ENCODE measurements at places on chromosomes 12 and 14. TPM values are rescaled to one million over a fixed set of nuclear protein-coding genes. Genes with fewer than 3 reads are reported as not detected.

GRCh38 chr12:53065470-53065869, 13.7 kb downstream of the SPRYD3 start:
- no peak for DNase-seq

- no peak for DNase-seq
These were observed 91.7 kb downstream of the SINHCAF start for GRCh38 chr12:31234053-31234840.

- no peak for DNase-seq
These were observed 6.8 kb upstream of the ACRBP start for GRCh38 chr12:6653987-6654386.

- DNase-seq, result no peak
These were observed 100.2 kb upstream of the PARP11 start for GRCh38 chr12:3973269-3973884.

- no peak for DNase-seq
These were observed 879 bp downstream of the RAB3IP start for GRCh38 chr12:69739287-69740191.

GRCh38 chr12:103578926-103579325, 8.1 kb upstream of the STAB2 start:
- no peak for DNase-seq

GRCh38 chr12:19515179-19515578, 75.9 kb downstream of the AEBP2 start:
- no peak for DNase-seq

DNA sequence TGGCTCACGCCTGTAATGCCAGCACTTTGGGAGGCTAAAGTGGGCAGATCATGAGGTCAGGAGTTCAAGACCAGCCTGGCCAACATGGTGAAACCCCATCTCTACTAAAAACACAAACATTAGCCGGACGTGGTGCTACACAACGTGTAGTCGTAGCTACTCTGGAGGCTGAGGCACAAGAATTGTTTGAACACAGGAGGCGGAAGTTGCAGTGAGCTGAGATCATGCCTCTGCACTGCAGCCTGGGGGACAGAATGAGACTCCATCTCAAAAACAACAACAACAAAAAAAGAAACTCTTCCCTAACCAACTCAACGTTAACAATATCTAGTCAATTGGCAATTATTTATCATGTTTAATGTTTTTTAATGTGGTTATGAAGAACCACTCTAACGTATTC, 89.3 kb downstream of the EPS8 start:
- DNase-seq, result no peak

- no peak for DNase-seq
These were observed 150.1 kb downstream of the NAV3 start for GRCh38 chr12:77980782-77981181.

GRCh38 chr12:114649585-114649984, 34.4 kb downstream of the TBX3 start:
- no peak for DNase-seq

Gene APOLD1
- 2.2 TPM for polyA plus RNA-seq

Gene CCDC196
- not detected for polyA plus RNA-seq

Gene TCL1B
- polyA plus RNA-seq, result not detected
